NCI-H187 treated with DMSO at 0.1 percent for 48 hours (cell line): ENCODE measurements at places on chromosomes 7 and 10.

- DNase-seq: no peak
Measured at GRCh38 chr7:27961255-27961654, 219.3 kb downstream of the JAZF1 start.

- no peak for DNase-seq
Measured at GRCh38 chr10:110495731-110496552, 1.8 kb upstream of the DUSP5 start.

DNA sequence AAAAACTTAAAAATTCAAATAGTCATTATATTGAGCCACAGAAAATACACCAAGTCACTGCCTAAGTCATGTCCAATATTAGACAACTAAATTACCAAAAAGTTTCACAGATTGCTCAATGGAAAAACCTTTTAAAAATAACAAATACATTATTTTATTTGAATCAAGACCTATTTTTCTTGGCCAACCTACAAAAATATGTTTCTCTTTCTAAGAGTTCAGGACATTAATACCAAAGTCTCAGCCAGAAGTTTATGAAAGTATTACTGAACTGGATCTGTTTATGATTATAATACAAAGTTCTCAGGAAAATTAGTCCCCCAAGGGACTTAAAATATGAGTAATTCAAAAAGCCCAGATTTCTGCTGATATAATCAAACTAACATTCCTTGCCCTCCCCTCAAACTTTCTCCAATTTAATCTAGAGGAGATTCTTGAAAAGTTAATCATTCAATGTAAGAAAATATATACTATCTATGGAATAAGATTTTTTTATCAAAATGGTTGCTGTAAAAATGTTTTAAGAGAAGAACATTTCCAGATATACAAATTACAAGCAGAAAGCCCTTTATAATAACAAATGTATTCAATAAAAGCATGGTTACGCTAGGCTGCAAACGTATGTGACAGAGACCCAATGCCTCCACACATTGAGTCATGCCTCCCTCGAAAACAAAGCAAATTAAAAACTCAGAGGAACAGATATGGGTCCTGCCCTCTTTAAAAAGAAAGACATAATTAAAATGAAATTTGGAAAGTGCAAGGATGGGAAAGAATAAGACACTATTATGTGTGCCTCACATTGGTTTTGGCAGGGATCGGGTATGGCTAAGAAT is 381.6 kb downstream of the PARD3 start:
- DNase-seq: no peak

- no peak for DNase-seq
Measured at GRCh38 chr7:1846331-1847065, 176.4 kb downstream of the ELFN1 start.

GRCh38 chr10:113267619-113268562 is 285.0 kb upstream of the HABP2 start:
- DNase-seq: no peak

- no peak for DNase-seq
Measured at GRCh38 chr7:155665957-155666287, 21.5 kb downstream of the RBM33 start.

- DNase-seq: no peak
Measured at GRCh38 chr7:104294291-104294690, 34.1 kb upstream of the LHFPL3 start.

DNA sequence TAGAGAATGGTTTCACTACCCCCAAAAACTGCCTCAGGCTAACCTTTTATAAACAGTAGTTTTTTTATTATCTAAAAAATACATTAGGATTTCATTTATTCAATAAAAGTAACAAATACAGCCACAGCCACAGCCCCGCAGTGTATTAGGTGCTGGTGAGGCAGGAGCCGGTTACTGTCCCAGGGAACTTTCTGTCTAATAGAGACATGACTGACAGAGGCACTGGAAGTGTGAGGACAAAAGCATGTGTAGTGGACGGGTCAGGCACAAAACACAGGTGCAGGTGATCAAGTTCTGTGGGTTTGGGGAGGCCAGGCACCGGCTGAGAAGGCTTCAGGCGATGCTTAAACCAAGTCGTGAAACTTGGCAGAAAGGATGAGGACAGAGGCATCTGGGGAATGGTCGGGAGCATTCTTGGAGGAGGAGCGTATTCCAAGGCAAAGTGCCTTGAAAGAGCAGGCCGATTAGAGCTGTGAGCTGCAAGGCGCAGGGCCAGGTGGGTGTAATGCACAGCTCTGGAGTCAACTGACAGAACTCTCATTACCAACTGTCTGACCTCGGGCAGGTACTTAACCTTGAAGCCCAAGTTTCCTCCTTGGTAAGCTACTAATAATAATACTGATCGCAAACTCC is 138.2 kb downstream of the USP6NL start:
- no peak for DNase-seq

- DNase-seq: no peak
Measured at GRCh38 chr10:8380833-8381496, 326.5 kb downstream of the GATA3 start.

GRCh38 chr10:94225589-94225988 is 137.2 kb downstream of the NOC3L start:
- DNase-seq: no peak

- DNase-seq: no peak
Measured at GRCh38 chr10:110845756-110846620, 25.7 kb upstream of the PDCD4 start.

DNA sequence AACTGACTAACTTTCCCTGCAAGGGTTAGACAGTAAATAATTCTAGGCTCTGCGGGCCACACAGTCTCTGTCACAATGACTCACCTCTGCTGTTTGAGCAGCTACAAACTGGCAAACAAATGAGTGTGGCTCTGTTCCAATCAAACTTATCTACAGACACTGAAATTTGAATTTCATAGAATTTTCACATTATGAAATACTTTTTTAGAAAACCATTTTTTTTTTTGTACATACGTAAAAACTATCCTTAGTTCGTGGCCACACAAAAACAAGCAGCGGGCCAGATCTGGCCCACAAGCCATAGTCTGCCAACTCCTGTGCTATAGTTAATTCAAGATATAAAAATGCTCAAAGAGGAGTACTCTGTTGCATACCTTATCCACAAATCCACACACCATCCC is 32.6 kb downstream of the PIP4K2A start:
- no peak for DNase-seq

- DNase-seq: no peak
Measured at GRCh38 chr7:158488181-158488971, 99.2 kb downstream of the PTPRN2 start.

- DNase-seq: no peak
Measured at GRCh38 chr10:28837613-28838390, 160.5 kb downstream of the BAMBI start.

DNA sequence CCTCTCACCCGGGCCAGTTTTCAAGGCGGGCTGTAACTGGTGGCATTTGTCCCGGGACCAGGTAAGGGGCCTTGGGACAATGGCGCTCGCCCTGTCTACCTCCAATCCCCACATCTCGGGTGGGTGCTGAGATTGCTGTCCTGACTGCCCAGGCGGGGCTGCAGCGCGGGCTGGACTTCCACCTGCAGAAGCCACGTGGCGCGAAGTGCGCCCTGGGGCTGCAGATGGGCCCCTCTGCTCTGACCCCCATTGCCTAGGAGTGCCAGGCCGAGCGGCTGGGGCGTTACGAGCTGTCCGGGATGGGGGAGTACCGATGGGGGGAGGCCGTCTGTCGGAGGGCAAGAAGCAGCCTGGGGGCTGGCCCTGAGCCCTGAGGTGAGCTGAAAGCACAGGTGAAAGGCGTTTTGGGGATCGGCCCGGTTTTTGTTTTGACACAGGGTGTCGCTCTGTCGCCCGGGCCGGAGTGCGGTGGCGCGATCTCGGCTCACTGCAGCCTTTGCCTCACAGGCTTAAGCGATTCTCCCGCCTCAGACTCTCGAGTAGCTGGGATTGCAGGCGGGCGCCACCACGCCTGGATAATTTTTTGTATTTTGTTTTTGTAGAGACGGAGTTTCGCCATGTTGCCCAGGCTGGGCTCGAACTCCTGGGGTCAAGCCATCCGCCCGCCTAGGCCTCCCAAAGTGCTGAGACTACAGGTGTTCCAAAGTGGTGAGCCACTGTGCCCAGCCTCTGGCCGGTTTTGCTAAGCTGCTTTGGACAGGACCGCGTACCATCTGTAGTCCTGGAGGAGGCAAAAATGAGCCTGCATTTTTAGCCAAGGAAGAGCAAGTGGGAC is at the start of gene SFXN2:
Gene SFXN2, plus strand, starts transcription at position 16 of the 835 bp plus-strand sequence. CDS start 12,001 bp downstream, outside the sequence.
- no peak for DNase-seq

DNA sequence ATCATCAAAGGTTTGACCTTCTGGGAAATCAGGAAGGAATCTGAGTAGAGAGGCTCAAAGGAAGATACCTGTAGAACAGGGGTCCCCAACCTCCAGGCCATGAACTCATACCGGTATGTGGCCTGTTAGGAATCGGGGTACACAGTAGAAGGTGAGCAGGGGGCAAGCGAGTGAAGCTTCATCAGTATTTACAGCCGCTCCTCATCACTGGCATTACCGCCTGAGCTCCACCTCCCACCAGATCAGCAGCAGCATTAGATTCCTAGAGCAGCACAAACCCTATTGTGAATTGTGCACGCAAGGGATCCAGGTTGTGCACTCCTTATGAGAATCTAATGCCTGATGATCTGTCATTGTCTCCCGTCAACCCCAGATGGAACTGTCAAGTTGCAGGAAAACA is 158.5 kb upstream of the CACNA2D1 start:
- no peak for DNase-seq

GRCh38 chr10:36118314-36118713 is 476.2 kb upstream of the FZD8 start:
- no peak for DNase-seq

DNA sequence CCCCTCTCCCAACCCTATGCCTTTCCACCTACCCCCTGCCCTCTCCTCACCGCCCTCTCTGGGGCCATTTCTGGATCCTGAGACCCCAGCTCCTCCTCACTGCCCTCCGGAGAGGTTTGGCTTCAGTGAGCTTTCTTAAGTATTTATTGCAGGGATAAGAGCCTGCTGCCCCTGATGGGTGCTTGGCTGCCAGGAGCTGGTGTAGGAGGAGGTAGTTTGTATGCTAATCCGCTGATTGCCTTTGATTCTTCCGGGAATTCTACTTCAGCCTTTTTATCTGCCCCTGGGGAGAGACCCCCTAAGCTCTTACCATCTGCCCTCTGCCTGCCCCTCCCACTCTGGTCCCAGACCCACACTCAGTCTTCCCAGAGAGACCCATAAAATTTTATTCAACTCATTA is 263.5 kb upstream of the PODXL start:
- no peak for DNase-seq

GRCh38 chr7:131076032-131076431 is 251.6 kb upstream of the MKLN1 start:
- no peak for DNase-seq

DNA sequence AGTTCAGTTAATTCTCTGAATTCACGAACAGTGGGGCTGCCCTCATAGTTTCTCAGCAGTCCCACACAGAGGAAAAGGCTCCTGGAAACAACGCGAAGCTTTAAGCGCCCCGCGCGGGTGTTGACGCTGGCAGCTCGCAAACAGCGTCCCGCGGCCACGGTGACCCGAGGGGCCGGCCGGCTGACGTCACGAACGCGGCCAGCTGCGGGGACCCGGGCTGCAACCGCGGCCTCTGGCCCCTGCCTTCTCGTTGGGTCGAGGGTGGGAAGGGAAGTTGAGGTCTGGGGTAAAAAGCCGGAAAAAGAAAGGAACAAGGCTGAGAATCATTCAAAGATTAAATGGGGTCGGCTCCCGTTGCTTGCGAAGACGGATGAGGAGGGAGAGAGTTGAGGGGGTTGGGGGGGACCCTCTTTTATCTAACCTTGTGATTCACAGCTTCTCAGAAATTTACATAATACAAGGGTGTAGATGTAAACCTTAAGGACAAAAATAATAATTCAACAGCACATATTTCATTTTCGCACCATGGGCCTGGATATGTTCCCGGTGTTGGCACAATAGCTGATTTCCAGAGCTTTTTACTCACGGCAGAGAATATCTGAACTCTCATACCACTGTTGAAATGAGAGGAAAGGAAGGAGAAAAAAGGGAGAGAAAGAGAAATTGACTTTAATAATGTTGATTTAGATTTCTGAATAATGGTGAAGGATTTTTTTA is 7.3 kb upstream of the FEZF1 start:
- DNase-seq: no peak

DNA sequence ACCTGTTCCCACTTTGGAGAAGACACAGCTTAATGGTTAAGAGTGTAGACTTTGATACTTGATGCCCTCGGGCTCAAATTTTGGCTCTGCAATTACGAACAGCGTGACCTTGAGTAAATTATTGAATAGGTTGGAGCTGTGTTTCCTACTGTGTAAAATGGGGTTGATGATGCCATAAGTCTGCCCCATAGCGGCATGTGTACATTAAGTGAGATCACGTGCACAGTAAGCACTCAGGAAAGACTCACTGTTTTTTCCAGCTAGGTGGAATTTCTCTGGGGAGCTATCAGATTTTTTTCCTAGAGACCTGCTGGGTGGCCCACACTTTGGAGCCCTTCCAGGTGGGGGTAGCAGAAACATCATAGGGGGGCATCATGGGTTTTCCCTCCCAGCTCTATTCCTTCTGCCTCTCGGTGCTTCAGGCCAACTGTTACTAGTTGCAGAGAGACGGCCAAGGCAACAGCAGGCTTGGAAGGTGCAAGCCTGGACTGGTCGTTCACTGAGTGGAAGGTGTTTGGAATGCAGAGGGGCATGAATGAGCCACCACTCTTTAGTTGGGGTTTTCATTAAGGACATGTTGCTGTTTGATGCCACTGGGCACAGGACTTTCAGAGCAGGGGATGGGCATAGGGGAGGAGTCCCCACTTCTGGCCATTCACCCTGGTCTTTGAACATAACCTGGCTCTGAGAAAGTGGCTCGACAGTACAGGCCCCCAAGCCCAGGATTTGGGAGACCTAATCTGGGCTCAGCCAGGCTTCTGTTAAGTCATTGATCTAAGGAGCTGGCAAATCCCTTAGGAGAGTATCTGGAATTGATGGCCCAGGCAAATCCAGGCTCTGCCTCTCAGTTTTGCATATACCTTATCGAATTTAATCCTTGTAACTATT is 64.0 kb downstream of the SYPL1 start:
- DNase-seq: no peak

DNA sequence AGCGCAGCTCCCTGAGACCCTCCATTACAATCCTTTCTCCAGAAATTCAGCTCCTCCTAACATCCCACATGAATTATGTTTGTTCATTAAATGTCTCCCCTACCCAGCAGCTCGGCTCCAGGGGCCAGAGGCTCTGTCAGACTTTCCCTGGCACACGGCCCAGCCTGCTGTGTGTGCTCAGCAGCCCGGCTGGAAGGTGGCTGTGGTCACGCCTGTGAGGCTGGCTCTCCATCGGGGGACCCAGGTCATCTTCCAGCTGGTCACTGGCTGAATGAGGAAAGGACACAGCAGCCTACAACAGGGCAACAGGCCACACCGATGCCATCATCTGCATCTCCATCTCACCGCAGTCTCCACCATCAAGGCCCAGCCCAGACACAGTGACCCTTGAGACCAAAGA is 219.8 kb downstream of the MAD1L1 start:
- DNase-seq: no peak
